Stimulated activated CD8-positive, alpha-beta memory T cell treated with anti-CD3 and anti-CD28 coated beads, Interleukin-7, amount 100 ng/mL, for 24 hours (primary cell): ENCODE measurements at places on chromosomes 12 and 14.

GRCh38 chr12:109625131-109625559 lies 51.6 kb downstream of the MVK start:
- DNase-seq = no peak

- DNase-seq = no peak
These were observed 11.9 kb downstream of the DLST start for GRCh38 chr14:74893614-74894091.

GRCh38 chr12:129827866-129828384 lies 75.9 kb downstream of the TMEM132D start:
- DNase-seq = no peak

DNA sequence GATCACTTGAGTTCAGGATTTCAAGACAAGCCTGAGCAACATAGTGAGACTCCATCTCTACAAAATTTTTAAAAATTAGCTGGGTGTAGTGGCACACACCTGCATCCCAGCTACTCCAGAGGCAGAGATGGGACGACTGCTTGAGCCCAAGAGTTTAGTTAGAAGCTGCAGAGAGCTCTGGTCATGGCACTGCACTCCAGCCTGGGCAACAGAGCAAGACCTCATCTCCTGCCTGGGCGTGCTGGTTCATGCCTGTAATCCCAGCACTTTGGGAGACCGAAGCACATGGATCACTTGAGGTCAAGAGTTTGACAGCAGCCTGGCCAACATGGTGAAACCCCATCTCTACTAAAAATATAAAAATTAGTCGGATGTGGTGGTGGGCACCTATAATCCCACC lies 20.2 kb downstream of the CLIP1 start:
- DNase-seq = no peak

- no peak for DNase-seq
These were observed 12.9 kb upstream of the SLC24A4 start for GRCh38 chr14:92309968-92310530.

DNA sequence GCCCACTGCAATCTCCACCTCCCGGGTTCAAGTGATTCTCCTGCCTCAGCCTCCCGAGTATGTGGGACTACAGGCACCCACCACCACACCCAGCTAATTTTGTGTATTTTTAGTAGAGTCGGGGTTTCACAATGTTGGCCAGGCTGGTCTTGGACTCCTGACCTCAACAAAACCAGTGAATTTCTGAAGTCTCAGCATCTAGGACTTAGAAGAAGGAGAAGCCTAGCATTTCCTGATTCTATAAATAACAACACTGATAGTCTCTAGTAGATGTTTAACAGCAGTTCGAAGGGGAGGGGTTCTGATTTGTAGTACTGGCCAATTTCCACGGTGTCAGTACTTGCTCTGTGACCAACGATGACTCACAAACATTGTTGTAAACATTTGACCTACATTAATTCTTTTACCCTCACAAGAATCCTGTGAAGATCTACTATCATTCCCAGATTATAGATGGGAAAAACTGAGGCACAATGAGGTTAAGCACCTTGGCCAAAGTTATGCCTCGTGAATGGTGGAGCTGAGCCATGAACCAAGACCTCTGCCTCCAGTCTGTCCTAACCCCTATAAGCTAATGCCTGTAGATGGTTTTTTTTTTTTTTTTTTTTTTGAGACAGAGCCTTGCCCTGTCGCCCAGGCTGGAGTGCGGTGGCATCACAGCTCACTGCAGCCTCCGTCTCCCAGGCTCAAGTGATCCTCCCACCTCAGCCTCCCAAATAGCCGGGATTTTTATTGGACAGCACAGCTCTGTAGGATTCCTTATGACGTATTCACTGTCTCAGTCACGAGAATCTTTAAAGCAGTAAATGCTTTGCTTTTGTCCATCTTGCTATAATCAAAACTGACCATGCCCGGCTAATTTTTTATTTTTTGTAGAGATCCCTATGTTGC lies 5.2 kb downstream of the P2RX4 start:
- DNase-seq = no peak

- no peak for DNase-seq
These were observed 50.8 kb upstream of the POC1B start for GRCh38 chr12:89576572-89577220.

- no peak for DNase-seq
These were observed 427 bp upstream of the TMEM120B start for GRCh38 chr12:121712190-121712460.

DNA sequence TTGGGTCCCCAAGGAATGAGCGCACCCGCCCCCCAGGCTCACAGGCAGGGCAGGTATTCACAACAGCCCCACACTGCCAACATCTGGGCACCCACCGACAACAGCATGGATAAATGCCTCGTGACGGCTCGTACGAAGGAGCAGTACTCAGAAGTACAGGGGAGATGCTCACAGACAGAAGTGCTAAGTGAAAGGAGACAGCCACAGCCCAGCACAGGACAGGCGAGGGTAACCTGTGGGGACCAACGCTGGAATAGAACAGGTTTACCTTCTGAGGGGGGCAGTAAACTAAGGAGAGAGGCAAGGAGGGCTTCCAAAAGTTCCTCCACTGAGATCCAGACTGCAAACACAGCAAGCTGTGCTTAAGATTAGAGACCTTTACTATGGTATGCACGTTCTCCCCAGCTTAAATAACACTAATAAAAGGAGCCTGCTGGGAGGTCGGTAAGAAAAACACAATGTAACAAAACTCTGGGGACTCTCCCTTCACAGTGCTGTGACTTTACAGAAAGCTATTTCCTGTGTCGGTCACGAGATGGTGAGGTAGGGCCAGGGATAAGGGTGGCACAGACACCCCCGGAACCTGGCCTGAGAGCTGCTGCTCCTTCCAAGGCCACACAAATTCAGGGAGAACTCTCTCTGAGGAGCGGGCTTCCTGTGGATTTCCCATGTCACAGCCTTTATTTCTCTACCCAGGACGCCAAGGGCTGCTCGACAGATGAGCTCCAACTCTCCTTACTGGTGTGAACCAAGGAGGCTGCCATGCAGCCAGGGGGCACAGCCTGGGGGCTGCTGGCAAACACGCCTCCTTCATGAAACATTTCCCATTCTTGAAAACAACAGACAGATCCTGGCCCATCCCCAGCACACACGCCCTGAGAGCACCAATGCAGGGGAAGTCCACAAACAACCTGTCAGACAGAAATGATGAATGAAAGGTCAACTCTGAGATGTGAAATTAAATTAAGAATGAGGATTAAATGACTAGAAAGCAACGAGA lies 26.3 kb downstream of the SLC15A4 start:
- DNase-seq = no peak
